ENCODE measurements at places on chromosomes 11 and 22. TPM values are rescaled to one million over a fixed set of nuclear protein-coding genes. Genes with fewer than 3 reads are reported as not detected.

The PARVG gene
- total RNA-seq: 1.8 TPM

GRCh38 chr11:19395050-19395449 lies 154.3 kb upstream of the E2F8 start:
- DNase-seq: no peak

The CTTN gene
- 154 TPM for total RNA-seq

- DNase-seq: no peak
These were observed 144.3 kb downstream of the TRPC6 start for GRCh38 chr11:101439488-101439887.

The TPH1 gene
- total RNA-seq: 0.07 TPM

GRCh38 chr22:27749597-27750225 lies 51.8 kb downstream of the MN1 start:
- no peak for DNase-seq

GRCh38 chr11:61121192-61121831 lies 19.0 kb downstream of the CD5 start:
- DNase-seq: no peak

DNA sequence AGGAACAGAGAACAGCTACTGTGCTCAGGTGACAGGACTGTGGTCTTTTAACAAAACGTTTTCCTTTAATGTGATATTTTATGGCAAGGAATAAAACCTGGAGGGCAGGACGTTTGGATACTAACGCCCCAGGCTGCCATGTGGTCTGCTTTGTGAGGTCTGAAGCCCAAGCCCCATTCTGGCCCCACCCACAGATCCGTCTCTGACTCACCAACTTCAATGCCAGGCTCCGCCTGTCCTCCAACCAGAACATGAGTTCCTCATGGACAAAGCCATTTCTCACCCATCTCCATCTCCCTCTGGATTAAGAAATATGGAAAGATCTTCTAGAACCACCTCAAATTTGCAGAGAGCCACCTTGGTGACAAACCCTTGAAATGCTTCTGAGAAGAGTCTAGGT lies 148.8 kb downstream of the CRYBB2 start:
- no peak for DNase-seq

- DNase-seq: no peak
These were observed 93.8 kb downstream of the BCR start for GRCh38 chr22:23274146-23274526.

- no peak for DNase-seq
These were observed 145.7 kb upstream of the B3GAT1 start for GRCh38 chr11:134557571-134558257.

- no peak for DNase-seq
These were observed 1077.9 kb downstream of the DLG2 start for GRCh38 chr11:84549217-84549616.

The BRSK2 gene
- total RNA-seq: 0.81 TPM

DNA sequence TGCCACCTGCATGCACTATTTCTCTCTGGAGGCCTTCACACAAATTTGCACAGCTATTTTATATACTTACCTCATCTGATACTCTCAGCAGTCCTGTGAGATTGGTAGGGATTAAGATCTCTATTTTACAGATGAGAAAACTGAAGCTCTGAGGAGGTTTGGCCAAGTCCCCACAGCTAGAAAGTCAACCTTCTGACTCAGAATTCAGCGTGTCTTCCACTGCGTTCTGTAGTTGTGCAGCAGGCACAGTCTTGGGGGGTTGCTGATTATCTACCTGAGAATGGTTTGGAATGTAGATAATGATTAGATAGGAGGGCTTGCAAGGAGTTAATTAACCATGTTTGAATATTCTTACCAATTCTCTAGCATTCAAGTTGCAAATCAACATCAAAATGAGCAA lies 2.5 kb upstream of the SORL1 start:
- no peak for DNase-seq

DNA sequence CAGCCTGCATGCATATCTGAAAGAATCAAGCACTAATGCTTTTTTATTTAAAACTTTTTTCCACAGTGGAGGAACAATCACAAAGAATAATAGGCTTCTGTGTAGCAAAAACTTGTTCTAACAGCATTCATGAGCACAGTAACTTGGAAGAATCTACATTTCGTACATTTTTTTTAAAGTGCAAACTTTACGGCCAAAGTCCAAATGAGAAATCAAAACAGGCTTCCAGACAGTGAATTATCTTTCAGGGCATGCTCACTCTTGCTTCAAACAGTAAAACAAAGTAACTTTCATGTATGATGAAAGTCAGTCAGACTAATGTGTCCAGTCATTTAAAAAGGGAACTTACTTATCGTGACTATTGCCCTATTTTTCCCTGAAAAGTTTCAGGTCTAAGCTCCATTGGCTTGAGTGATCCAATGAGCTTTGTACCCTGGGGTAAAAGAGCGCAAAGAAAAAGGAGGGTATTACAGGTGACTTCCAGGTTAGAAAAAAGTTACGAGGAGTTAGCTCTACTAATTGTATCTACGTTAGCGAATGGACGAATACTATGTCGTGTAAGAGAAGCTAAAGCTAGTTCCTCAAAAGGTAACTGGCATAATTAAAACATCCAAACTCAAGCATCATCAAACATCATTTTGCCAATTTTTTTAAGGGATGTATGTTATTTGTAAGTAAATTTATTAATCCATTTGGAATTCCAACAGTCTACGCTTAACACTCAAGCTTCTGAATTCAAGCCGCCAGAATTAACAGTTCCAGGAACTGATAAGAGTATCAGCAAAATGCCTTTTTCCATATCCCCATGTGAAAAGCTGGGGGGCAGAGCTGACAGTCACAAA lies 1.7 kb downstream of the PICALM start:
- no peak for DNase-seq

The TEX54 gene
- total RNA-seq: not detected

The CHEK1 gene
- 0.56 TPM for total RNA-seq

The OR5P2 gene
- total RNA-seq: not detected

DNA sequence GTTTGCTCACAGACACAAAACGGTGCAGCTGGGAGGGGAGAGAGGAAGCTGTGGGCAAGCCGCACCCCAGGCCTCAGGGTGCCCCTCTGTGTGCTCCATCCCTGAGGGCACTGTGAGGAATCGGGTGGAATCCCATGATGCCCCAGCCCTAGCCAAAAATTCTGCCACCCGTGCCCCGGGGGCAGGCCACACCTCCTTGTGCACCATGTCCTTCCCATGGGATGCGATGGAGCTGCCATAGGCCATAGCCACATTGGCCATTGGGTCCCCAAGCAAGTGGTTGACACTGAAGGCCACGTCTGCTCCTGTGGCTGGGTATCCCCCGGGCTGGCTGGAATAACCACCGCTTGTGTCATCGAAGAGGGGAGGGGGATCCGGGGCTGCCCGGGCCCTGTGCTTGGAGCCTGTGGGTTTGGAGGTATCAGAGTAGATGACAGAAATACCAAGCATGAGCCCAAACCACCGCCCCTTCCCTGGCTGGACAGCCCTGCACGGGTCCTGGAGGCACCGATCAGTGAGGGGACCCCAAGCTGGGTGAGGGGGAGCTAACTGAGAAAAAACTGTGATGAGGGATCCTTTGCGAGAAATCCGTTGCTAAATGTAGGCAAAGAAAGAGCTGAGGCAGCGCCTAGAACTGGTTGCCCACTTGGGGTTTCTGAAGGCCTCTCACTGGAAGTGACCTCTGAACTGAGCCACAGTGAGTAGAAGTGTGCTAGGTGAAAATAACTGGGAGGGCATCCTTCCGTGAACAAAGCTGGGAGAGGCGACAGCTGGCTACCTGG lies 863 bp downstream of the YIF1A start:
- DNase-seq: no peak

The NTM gene
- not detected for total RNA-seq

DNA sequence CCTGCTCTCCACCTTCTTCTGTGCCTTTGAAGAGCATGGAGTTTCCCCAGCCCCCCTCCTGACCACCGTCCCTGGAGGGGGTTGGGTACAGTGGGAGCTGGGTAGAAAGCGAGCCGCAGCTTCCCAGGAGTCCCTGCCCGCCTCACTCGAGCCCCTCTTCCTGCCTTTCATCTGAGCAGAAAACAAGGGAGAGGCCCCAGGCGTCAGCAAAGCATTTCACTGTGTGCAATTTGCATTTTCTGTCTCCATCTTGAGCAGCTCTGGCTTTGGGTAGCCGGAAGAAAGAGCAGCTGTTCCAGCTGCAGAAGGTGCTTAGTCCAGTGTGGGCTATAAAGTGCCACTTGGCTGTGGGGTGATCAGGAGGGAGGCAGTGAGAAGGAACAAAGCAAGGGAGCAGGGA lies 229.7 kb downstream of the CEP164 start:
- no peak for DNase-seq

DNA sequence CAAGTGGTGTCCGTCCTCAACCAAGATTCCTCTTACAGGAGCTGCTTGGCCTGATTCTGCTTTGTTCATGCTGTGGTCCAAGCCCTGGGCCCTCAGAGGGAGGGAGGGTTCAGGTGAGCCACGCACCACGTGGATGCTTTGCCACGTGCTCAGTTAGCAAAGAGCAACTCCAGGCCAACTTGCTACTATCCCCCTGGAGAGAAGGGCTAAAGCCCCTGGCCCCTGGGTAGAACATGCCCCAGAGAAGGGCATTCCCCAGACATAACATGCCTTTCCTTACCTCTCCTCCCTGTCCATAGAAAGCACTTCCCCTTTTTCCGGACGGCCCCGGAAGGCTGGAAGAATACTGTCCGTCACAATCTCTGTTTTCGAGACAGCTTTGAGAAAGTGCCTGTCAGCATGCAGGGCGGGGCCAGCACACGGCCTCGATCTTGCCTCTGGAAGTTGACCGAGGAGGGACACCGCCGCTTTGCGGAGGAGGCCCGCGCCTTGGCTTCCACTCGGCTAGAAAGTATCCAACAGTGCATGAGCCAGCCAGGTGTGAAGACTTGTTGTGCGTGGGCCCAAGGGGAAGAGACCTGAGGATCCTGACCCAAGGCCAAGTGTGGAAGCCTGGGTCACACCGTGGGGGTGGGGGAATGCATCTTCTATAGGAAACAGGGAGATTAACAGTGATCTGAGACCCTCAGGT lies 8.8 kb downstream of the FOXR1 start:
- DNase-seq: peak; percentile 6

DNA sequence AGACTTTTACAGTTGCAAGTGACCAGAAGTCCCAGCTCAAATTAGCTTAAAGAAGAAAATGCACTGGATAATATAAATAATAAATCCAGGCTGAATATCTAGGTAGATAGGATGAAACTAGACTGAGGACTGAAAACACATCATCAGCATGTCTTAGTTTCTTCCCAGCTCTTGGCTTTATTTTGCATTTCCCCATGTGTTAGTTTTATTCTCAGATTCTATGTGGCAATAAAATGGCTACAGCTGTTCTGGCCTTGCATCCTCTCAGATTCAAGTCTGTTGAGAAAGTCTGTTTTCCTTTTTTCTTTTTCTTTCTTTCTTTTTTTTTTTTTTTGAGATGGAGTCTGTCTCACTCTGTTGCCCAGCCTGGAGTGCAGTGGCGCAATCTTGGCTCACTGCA lies 22.6 kb upstream of the CAT start:
- no peak for DNase-seq

The NELL1 gene
- not detected for total RNA-seq

DNA sequence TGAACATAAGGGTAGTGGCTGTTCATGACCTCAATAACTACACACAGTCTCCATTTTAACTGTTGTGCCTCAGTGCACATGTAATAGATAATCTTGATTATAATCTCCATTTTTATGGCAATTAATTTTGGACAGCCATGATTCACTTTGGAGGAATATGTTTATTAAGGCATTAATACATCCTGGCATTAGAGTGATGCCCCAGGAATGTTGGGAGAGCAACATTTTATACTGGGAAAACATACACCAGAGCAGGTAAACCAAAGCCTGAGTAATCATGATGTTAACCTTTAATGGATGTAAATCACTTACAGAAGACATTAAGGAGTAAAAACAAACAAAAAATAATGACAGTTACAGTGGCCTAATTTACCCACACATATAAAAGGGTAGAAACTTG lies 886.3 kb upstream of the RAG2 start:
- no peak for DNase-seq

DNA sequence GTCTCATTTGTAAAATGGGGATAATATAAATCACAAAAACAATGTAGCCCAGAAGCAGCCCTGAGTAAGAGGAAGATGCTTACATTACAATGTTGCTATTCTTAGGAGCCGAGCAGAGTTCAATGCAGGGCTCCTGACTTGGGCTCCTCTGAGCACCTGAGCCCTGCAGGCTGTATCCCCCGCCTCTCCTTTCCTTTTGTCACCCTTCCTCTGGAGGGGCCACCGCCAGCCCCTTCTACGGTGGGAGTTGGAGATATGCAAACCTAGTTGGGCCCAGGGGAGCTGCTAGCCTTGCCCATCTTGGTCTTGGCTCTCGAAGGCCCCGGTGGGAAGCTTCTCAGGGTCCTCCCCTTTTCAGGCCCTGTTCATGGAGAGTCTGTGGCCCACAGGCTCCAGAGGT lies 8.4 kb upstream of the CSNK1E start:
- no peak for DNase-seq

The CARD18 gene
- total RNA-seq: not detected

The WNT11 gene
- 6.5 TPM for total RNA-seq

The TKFC gene
- 10.4 TPM for total RNA-seq

GRCh38 chr11:57406337-57406904 lies 16.0 kb upstream of the PRG2 start:
- no peak for DNase-seq

DNA sequence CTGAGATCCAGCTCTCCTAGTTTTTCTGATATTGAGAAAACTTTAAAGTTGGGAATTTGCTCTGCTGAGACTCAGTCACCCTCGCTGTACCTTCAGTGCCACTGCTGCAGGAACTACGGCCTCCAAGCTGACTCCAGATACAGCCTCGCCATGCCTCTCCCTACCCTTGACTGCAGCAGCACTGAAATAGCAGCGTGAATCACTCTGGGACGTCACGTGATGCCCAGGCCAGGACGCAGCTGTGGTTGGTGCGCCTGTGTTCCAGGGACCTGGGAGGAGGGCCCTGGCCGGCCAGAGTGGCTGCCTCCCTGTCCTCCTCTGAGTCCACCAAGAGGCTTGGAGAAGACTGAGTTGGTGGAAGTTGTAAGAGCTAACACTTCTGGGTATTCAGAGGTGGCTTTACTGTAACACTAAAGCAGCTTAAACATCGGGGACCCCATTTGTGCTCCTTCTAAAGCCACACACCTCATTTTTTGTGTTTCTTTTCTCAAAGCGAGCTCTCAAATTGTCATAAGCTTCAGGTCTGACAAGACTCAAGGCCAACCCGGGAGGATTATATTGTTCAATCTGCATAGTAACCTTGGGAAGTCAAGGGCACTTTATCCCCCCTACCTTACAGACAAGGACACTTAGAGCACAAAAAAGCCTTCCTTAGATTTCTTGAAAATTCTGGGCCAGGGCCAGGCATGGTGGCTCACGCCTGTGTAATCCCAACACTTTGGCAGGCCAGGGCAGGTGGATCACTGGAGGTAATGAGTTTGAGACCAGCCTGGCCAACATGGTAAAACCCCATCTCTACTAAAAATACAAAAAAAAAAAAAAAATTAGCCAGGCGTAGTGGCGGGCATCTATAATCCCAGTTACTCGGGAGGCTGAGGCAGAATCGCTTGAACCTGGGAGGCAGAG lies 4.2 kb upstream of the STIP1 start:
- DNase-seq: peak; percentile 97

Measured in gastrocnemius medialis (tissue), 4 donors.